ENCODE measurements at places on chromosomes 5 and 9.

- no peak for DNase-seq
Observed at GRCh38 chr5:109594217-109594616, 95.5 kb upstream of the MAN2A1 start.

- DNase-seq: no peak
Observed at GRCh38 chr9:70532716-70533115, 118.3 kb upstream of the KLF9 start.

GRCh38 chr9:77876091-77876490, 155.5 kb downstream of the GNAQ start:
- DNase-seq: no peak

GRCh38 chr9:16824545-16825330, 45.7 kb downstream of the BNC2 start:
- no peak for DNase-seq

DNA sequence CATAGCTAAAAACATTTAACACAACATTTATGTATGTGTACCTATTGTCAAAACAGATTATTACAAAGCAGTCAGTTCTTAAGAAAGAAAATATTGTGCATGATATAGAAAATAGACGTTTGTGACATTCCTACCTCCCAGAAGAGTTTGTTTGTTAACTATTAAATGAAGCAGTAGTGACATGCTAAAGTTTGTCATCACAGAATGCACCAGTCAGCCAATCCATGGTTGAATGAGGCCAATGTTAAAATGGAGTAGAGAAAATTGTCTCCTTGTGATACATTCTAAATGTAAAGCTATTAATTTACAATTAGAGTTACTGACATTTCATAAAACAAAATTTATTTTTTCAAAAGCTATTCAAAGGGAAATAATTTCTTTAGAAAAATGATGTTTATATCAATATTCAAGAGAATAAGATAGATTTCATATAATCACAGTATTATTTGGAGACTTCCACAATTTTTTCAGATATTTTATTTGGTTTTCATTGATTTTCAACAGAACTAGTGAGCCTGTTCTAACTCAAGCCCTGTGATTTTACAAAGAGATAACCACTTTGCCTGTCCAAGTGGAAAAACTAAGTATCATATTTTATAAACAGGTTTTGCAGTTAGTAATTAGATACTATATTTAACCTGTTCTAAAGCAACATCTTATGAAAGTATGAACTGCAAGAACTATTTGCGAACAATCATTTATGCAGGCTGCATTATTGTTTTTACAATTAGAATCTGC, 176.8 kb downstream of the ISL1 start:
- no peak for DNase-seq

Measured in stimulated activated CD8-positive, alpha-beta memory T cell treated with anti-CD3 and anti-CD28 coated beads, Interleukin-2, amount 100 ng/mL, for 48 hours (primary cell).